ENCODE measurements at places on chromosomes 7 and 10.

GRCh38 chr10:124007102-124007772, 86.2 kb downstream of the CHST15 start:
- no peak for DNase-seq

- no peak for DNase-seq
Observed at GRCh38 chr7:4222676-4223075, 459.4 kb upstream of the FOXK1 start.

GRCh38 chr10:15211464-15211979, 43.0 kb upstream of the NMT2 start:
- no peak for DNase-seq

DNA sequence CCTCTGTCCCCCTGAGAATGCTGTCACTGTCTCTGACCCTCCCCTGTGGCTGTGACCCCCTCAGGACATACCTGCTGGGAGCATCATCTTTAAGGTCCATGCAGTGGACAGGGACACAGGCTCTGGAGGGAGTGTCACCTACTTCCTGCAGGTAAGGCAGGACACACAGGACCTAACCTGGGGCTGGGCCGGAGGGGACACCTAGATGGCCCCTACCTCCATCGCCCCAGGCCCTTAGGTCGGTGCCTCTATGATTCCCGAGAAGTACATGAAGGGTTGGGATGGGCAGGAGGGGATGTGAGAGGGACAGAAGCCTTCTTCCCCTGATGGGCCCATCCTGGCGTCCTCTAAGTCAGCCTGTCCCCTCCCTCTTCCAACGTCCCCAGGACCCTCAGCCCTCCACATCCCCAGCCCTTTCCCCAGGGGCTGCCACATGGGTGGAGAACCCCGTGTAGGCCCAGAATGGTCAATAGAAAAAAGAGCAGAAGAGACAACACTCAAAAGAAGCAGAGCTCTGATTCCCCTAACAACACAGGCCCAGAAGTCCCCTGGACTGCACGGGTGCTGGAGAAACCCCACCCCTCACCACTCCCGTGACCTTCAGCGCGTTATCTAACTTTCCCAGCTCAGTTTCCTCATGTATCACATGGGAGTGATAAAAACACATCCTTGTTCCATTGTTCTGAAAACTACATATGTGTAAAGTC, 6.4 kb downstream of the CDHR1 start:
- no peak for DNase-seq

DNA sequence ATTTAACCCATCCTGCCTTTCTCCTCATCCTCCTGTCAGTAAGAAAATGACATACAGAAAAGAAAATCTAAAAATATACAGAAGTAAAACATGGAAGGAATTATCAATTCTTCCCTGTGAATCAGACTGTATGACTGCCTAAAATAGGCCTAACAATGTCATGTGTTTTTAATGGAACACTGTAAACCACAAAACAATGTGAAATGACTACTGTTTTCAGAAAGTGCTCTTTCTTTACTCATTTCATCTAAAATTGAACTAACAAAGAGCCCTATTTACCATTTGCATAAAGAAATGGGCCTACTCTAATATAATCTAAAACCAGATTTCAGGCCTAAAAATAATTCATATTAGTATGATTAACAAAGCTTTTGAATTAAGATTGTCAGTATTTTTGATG, 35.7 kb downstream of the SEMA3E start:
- DNase-seq: no peak

DNA sequence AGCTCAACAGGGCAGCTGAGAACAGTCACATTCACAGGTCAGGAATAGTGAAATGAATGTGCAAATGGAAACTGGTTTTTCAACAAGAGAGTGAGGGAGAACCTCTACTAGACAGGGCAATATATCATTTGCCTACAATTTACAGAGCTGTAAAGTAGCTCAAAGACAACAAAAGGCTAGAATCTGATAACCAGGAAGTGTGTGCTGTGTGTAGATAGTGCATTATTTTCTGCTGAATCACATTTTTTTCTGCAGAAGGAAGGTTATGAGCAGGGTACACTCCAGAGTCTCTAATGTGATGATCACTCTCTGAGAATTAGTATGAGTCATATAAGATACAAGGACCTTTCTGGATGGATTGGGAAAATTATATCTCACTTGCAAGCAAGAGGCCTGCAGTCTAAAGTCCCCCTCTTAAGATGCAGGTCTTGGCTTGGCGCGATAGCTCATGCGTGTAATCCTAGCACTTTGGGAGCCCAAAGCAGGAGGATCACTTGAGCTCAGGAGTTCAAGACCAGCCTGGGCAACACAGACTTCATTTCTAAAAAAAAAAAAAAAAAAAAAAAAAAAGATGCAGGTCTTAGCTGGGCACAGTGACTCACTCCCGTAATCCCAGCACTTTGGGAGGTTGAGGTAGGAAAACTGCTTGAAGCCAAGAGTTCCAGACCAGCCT, 59.9 kb upstream of the COBL start:
- no peak for DNase-seq

- DNase-seq: no peak
Observed at GRCh38 chr10:80104066-80104926, 25.8 kb downstream of the TMEM254 start.

GRCh38 chr10:119516381-119517234, 25.9 kb downstream of the RGS10 start:
- no peak for DNase-seq
